ENCODE measurements at places on chromosomes 3 and 15.

GRCh38 chr3:100761211-100761942 is 52.1 kb downstream of the TFG start:
- no peak for DNase-seq

- DNase-seq, result no peak
Observed at GRCh38 chr3:175732017-175732416, 872.9 kb downstream of the NAALADL2 start.

DNA sequence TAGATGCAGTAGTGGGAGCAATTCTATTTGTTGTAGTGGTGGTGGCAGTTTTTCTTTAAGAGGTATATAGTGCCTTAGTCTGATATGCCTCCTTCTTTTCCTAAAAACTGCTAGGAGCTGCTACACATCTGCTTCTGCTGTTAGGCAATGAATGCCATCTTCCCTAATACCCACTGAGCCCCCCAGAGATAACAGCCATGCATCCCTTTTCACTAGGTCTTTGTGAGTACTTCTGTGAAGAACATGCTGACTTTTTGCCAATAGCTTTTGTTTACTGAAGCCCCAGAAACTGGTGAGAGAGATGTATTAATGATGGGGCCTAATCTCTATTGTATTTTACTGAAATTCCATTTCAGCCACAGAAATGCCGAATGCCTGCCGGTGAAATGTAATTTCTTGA is 92.6 kb upstream of the CHL1 start:
- no peak for DNase-seq

- no peak for DNase-seq
Observed at GRCh38 chr15:101168463-101168824, 83.4 kb downstream of the CHSY1 start.

- peak; percentile 57 for DNase-seq
Observed at GRCh38 chr3:100260081-100260684, 609 bp upstream of the TBC1D23 start.

GRCh38 chr15:40130799-40131502 is 22.3 kb upstream of the BMF start:
- no peak for DNase-seq

GRCh38 chr3:139455855-139456254 is 20.5 kb downstream of the RBP2 start:
- peak; percentile 96 for DNase-seq

- DNase-seq, result no peak
Observed at GRCh38 chr3:123337226-123337625, 111.7 kb downstream of the ADCY5 start.

- no peak for DNase-seq
Observed at GRCh38 chr3:28188686-28189085, 52.7 kb upstream of the CMC1 start.

DNA sequence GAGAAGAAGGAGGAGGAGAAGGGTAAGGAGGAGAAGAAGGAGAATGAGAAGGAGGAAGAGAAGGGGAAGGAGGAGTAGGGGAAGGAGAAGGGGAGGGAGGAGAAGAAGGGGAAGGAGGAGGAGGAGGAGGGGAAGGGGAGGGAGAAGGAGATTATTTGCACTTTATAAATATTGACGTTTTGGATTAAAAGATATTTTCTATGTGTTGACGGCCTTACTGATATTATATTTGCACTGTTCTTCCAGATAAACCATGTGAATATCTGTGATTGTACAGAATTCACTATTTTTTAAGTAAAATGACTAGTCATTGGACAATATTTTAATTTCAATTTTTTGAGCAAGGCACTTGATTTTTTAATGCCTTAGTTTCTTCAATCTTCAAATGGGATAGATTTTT is 310.5 kb upstream of the DNAJC19 start:
- no peak for DNase-seq

GRCh38 chr15:54816401-54816800 is 380.3 kb downstream of the RSL24D1 start:
- DNase-seq, result no peak

- no peak for DNase-seq
Observed at GRCh38 chr3:27593173-27593572, 109.0 kb upstream of the SLC4A7 start.

- no peak for DNase-seq
Observed at GRCh38 chr15:60573936-60574335, 95.0 kb upstream of the ICE2 start.

GRCh38 chr15:70795311-70795665 is 31.9 kb upstream of the UACA start:
- no peak for DNase-seq

GRCh38 chr15:89021224-89021623 is 67.0 kb upstream of the ABHD2 start:
- DNase-seq, result no peak

DNA sequence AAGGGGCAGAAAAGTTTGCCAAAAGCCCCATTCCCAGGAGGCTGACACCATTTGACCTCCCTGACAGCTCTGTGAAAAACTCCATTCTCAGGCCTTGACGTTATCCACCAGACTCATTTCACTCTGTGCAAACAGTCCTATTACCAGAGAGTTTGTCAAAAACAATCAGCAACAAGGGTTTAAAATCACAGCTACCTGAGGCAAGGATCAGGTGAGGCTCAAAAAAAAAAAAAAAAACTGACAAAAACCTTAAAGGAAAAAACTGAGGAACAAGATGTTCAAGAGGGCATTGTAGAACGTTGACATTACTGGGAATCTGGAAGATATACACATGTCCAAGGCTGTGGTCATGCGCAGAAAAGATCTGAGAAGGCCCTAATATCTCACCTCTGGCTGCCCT is 11.4 kb downstream of the AVEN start:
- no peak for DNase-seq

- no peak for DNase-seq
Observed at GRCh38 chr3:83842511-83842910, 1116.3 kb upstream of the CADM2 start.

- no peak for DNase-seq
Observed at GRCh38 chr3:77799278-77799677, 759.4 kb downstream of the ROBO2 start.

DNA sequence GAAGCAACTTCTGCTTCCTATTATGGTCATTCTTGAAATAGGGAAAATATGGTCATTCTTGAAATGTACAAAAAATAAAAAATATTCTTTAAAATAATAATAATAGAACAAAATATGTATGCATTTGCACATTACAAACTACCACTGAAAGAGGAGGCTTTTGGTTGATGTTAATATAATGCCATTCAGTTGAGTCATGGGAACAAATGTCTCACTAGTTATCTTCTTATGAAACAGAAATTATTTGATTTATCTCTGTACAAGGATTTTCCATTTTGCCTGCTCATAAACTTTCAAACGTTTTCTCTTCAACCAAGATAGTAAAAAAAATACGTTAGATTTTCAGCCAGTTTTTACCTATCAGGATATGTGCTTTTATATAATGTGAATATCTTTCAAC is 1662.7 kb downstream of the OTOL1 start:
- DNase-seq, result no peak

Data from DMS 273 treated with DMSO at 0.1 percent for 48 hours (cell line).